ENCODE measurements at places on chromosomes 12 and 14.

- DNase-seq: no peak
Measured at GRCh38 chr14:103755060-103755459, 39.5 kb downstream of the ZFYVE21 start.

DNA sequence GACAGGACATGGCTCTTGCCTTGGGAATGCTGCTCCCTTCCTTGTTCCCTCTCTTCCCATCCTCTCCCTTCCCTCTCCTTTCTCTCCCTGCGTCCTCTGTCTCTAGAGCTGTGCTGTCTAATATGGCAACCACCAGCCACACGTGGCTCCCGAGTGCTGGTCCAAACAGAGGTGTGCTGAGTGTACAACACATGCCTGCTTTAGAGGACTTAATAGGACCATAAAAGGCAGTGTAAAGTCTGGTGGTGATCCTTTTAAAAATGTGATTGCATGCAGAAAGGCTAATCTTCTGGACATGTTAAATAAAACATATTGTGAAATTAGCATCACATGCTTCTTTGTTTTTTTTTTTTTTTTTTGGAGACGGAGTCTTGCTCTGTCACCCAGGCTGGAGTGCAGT is 87.2 kb downstream of the ESRRB start:
- DNase-seq: no peak

GRCh38 chr14:89652352-89652751 is 235.3 kb upstream of the FOXN3 start:
- DNase-seq: no peak

- DNase-seq: no peak
Measured at GRCh38 chr14:88995437-88996198, 171.2 kb downstream of the TTC8 start.

- no peak for DNase-seq
Measured at GRCh38 chr12:102953221-102953620, 4.3 kb upstream of the ASCL1 start.

- no peak for DNase-seq
Measured at GRCh38 chr14:64844969-64845536, 34.7 kb downstream of the SPTB start.

DNA sequence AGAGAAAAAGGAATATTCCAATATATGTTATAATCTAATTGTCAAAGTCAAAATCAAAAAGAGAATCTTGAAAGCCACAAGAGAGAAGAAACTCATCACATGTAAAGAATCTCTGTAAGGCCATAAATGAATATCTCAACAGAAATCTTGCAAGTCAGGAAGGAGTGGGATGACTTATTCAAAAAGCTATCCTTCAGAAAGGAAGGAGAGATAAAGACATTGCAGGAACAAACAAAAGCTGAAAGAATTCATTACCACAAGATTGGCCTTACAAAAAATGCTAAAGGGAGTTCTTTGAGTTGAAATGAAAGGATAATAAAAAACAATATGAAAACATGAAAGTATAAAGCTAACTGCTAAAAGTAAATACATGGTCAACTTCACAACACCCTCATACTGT is 286.8 kb downstream of the LRIG3 start:
- DNase-seq: no peak

- DNase-seq: no peak
Measured at GRCh38 chr12:110201995-110202394, 77.8 kb downstream of the IFT81 start.

DNA sequence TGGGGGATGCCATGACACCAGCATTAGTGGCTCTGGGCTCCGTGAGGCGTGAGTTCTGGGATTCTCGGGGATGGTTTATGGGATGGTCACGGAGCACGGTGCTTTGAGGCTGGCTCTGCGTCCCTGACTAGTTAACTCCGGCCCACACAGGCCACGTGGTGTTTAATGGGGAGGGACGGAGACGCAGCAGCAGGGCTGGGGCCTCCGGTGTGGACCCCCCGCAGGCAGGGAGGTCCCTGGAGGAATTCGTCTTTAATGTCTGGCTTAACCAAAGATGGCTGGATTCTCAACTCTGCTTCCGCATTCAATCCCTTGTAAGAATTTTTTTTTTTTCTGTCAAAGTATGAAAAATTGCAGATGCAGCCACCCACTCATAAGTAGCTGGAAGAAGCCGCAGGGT is 86.4 kb upstream of the RFLNA start:
- no peak for DNase-seq

DNA sequence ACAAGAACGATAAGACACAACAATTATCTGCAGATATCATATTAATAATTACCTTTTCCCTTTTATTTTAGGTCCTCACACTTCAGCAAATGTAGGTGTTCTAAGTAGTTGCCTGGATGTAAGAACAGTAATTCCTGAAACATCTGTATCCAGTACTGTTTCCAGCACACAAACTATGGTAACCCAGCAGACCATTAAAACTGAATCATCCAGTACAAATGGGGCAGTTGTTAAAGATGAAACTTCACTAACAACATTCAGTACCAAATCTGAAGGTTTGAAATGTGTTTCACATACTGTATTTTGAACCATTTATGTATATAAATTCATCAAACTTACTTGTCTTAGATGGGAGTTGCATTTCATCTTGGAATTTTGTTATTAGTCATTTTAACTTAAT is 31.0 kb downstream of the HCFC2 start:
- DNase-seq: no peak

DNA sequence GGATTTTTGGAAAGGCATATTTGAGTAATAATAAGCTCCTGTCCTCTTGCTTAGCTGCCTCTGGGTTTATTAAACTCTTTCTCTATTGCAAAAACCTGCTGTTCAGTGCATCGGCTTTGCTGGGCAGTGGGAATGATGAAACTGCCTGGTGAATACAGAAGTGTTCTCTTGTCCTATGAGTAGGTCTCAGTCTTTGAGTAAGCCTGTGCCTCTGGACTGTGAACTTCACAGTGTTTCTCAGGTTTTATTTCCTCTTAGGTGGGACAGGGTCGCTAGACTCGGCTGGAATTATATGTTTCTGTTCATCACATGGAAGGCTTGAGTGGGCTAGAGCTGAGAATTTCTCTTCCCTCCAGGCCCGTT is 46.4 kb downstream of the CRADD start:
- no peak for DNase-seq

GRCh38 chr14:61652526-61653262 is 42.6 kb upstream of the HIF1A start:
- no peak for DNase-seq

DNA sequence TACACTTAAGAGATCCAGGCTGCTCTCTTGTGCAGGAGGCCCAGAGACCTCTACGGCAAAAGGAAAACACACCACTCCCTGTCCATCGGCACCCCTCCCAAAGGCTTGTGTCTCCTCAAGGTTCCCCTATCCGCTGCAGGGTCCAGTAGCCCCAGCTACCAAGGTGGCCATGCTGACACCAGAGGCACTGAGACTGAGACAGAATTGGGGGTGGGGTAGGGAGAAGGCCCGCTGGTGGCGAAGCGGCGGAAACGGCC is 590 bp downstream of the DDIT3 start:
- DNase-seq: no peak

DNA sequence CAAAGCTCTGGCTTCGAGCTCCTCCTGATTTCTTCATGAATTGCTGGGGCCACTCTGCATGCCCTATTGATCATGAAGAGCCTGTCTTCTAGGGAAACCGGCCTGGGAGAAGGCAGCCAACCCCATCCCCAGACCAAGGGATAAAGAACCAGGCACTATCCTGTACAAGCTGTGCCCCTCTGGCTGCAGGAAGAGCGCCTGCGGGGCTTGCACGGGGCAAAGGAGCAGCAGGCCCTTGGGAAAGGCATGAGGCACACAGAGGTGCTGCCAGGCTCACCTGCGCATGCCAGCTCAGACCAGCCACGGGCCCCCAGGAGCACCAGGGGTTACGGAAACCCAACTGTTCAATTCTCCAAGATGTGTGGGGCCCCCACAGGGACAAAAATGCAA is 2.1 kb downstream of the ITPK1 start:
- no peak for DNase-seq

DNA sequence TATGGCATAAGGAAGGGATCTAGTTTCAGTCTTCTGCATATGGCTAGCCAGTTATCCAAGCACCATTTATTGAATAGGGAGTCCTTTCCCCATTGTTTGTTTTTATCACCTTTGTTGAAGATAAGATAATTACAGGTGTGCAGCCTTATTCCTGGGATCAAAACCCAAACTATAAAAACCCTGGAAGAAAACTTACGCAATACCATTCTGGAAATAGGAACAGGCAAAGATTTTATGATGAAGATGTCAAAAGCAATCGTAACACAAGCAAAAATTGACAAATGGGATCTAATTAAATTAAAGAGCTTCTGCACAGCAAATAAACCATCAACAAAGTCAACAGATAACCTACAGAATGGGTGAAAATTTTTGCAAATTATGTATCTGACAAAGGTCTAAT is 128.5 kb upstream of the DCN start:
- DNase-seq: no peak

DNA sequence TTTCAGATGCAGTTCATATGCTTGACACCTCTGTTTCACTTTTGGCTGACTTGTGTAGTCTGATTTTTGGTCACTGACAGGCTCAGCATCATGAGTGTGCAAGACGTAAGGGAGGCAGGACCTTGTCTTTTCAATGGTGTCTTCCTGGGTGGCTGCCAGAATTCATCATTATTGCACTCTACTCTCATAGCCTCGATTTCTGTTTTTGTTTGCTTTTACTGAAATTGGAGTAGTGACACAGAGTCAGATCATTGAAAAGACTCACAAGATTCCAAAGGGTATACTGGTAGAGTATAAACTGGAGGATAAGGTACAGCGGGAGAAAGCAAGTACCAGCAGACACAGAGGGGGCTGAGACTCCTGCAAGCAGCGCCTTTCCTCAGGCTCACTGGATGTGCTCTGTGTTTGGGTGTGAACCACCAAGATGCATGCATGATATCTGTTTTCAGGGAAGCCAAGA is 126.3 kb upstream of the FGD4 start:
- DNase-seq: no peak

- no peak for DNase-seq
Measured at GRCh38 chr12:53594897-53595615, 31.1 kb downstream of the ATF7 start.

DNA sequence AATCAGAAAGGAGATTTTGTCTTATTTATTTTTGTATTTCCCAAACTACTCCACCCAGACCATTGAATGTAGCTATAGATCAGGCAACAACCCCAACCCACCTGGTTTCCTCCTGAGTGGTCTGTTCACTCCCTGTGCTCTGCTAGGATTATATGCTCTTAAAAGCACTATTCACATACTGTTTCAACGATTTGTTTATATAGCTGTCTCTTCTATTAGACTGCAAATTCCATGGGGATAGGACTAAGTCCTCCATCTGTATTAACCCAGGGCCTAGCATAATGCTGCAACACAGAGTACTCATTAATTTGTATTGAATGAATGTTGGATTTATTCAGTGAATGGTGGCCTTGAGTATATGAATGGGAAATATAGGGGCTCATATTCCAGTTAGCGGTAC is 307.6 kb downstream of the RAD51B start:
- DNase-seq: no peak
